ENCODE measurements at places on chromosomes 5 and 9.

- no peak for DNase-seq
Measured at GRCh38 chr5:122471031-122471751, 159.2 kb downstream of the SNCAIP start.

DNA sequence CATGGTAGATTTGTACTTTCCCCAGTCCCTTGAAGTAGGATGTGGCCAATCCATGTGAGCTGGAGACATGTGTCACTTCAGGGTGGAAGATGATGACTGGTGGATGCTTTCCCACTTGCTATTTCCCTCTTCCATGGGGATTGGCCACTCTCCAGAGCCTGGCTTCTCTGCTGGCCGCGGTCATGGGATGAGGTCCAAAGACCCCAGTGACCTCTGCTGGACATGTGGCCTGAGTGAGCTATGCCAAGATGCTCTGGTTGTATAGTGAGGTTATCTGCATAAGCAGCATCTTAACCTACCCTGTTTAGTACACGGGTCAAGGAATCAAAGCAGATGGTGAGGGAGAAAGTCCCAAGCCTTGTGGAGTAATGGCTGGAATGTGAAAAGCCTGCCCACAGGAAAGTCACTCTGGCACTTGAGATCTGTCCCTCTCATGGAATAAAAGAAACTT is 47.1 kb downstream of the SH3PXD2B start:
- no peak for DNase-seq

- no peak for DNase-seq
Measured at GRCh38 chr9:98130576-98131228, 11.7 kb upstream of the TRIM14 start.

GRCh38 chr5:174175716-174176268 is 130.3 kb downstream of the NSG2 start:
- no peak for DNase-seq

GRCh38 chr9:124928116-124928515 is 12.8 kb downstream of the GOLGA1 start:
- DNase-seq, result no peak

- no peak for DNase-seq
Measured at GRCh38 chr9:112194969-112195431, 19.9 kb upstream of the SUSD1 start.

DNA sequence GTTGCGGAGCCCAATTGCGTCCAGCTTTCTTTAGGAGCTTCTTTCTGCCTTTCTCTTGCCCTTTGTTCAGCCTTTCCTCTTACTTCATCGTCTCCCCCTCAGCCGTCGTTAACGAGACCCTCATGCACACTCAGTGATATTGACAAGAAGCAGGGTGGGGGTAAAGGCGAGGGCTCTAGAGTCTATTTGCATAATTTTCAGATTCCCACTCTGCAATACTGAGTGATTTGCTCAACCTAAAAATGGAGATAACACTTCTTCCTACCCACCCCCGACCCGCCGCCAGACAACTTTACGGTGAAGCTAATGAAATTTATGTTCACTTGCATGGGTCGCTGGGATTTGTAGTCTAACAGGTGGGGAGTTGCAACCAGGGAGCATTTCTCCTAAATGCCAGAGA is 1.3 kb upstream of the TBC1D2 start:
- no peak for DNase-seq

DNA sequence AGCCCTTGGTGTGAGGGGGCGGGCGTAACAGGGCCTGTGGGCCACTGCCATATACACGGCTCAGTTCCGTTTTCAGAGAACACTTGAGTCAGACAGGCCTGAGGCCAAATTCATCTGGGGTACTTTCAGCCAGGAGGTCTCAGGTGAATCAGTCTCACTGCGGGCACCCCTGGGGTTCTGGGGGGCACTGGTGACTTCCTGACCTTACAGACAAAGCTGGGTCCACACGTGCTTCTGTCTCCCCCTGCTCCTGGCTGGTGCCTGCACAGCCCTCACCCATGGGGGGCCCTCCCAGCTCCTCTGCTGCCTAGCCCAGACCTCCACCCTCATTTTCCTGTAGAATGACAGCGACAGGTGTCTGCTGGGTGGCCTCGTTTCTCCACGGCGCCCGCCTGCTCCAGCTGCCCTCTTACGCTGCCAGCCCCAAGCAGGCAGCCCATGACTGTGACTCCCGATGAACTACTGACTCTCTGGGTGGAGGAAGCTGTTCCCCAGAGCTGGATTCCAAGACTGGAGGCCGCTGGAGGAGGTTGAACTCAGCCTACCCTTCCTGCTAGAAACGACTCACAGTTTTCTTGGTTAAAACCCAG is 374.1 kb upstream of the IRX4 start:
- DNase-seq, result no peak

GRCh38 chr5:107674655-107675054 is 3.9 kb upstream of the EFNA5 start:
- no peak for DNase-seq

DNA sequence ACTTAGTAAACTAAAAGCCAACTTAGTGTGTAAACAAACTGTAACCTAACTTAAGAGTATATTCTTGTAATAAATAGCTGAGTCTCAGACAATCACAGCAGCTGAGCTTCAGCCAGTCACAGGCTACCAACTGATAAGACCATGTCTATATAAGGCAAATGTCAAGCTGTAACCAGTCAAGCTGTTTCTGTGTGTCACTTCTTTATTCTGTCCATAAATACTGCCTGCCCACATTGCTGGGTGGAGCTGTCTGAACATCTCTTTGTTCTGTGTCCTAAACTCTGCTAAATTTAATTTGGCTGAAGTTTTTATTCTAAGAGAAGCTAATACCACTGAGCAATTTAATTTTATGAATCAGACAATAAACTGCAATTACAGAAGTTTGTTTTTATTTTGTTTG is 412.1 kb upstream of the CDH10 start:
- DNase-seq, result no peak

GRCh38 chr5:54743581-54743980 is 226.0 kb downstream of the SNX18 start:
- no peak for DNase-seq

DNA sequence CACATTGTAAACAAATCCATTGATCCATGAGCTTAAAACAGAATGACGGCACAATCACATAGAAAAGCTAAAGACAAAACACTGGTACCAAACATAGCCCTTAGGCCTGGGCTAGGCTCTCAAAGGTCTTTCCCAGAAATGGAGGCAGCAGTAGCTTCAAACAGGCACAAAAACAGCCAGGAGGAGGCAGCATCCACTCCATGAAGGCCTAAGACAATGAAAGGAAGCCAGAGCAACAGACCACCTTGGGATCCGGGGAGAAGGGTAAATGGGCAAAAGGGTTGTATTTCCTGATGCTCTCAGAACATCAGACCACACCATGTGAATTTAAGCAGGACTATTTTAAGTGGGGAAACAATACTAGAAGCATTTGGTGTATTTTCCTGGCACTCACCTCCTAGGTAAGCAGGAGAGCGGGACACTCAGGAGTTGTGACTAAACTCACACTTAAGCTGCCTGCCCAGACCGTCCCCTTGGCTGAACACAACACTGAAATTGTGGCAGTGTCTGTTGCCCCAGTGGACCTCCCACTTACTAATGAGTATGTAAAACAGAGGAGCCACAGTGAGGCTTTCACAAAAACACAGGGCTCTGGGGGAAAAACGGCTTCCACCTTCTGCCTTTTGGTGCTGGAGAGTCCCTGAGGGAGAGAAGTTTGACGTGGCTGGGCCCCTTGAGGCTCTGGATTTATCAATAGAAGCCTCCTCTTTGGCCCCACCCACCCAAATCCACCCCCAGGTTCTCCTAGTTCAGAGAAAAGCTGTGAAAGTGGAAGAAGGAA is 11.9 kb downstream of the GNPDA1 start:
- DNase-seq, result no peak

- DNase-seq, result no peak
Measured at GRCh38 chr9:7500521-7500920, 299.1 kb downstream of the DMAC1 start.

GRCh38 chr5:1268666-1269065 is 26.2 kb downstream of the TERT start:
- DNase-seq, result no peak

DNA sequence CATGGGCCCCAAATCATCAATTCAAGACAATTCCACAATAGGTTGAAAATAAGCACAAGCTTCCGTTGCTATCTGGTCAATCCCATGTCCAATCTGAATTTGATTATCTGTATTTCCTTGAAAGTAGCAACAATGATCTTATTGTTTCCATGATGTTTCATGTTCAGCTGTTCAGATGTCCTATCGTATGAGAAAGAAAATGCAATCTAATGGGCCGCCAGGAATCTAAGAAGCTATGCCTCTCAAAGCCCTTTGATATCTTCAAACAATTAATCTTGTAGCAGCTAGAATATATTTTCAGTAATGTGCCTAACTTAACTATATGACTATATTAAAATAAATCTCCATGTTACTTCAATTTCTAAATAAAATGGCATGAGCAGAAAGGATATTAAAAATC is 32.1 kb upstream of the ALDOB start:
- no peak for DNase-seq

- DNase-seq, result no peak
Measured at GRCh38 chr5:5688925-5689310, 266.4 kb downstream of the ICE1 start.

DNA sequence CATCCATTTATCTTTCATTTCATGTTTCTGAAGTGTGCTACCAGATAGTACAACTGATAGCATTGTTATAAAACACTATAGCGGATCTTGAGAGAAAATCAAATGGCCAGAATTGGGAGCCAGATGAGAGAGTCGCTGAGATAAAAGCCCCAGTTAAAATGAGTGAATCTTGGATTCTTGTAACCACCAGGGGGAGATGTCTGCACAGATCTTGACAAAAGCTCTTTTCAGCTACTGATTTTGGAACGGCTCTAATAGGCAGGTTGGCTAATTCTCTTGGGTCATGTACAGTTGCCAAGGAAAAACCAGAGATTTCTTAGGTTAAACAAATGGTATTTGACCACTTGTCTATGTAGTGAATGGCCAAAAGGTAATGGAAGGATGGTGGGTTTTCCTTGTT is 21.7 kb downstream of the F2RL2 start:
- peak; percentile 62 for DNase-seq
